ENCODE measurements at places on chromosomes 3 and 15.

- DNase-seq = no peak
Measured at GRCh38 chr3:43994657-43995546, 246.8 kb upstream of the TOPAZ1 start.

- DNase-seq = no peak
Measured at GRCh38 chr15:27573805-27574485, 525.2 kb downstream of the OCA2 start.

DNA sequence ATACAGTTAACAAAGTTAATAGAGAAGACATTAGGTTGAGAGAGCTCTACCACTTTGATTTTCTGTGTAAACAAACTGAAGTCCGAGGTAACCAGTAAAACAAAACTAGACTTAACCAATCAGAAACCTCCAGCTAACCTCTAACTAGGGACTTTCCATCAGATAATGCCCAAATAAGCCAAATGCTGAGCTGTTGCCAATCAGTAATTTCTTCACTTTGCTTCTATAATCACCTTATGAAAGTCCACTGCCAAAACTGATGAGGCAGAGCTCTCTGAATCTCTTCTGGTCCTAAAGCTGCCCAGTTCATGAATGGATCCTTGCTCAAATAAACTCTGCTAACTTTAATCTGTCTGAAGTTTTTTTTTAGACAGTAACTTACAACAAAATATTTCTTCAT is 448.0 kb upstream of the NECTIN3 start:
- no peak for DNase-seq

DNA sequence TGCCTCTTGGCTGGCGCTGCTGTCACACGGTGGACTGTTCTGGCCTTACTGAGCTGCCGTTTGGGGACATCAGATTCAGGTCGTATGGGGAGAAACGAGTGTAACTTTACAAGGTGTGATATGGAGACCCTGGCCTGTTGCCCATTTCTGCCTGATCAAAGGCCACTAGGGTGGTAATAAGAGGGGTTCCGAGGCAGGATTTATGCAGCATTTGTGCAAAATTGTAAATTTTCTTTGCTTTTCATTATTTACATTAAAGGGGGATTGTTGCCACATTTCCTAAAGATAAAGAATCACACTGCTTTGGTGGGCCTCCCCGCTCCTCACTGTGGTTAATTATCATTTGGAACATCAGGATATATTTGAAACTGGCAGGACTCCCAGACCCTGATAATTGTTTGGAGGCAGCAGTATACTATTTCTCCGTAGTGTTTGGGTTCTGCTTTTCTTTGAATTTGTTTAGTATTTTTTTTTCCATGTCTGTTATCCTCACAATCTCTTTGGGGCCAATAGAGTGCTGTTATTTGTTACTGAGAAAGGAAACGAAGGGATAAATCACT is 891 bp downstream of the NXPE3 start:
- no peak for DNase-seq

- no peak for DNase-seq
Measured at GRCh38 chr3:88263417-88264100, 113.8 kb downstream of the C3orf38 start.

- DNase-seq = no peak
Measured at GRCh38 chr15:100278596-100279380, 63.0 kb downstream of the ADAMTS17 start.

DNA sequence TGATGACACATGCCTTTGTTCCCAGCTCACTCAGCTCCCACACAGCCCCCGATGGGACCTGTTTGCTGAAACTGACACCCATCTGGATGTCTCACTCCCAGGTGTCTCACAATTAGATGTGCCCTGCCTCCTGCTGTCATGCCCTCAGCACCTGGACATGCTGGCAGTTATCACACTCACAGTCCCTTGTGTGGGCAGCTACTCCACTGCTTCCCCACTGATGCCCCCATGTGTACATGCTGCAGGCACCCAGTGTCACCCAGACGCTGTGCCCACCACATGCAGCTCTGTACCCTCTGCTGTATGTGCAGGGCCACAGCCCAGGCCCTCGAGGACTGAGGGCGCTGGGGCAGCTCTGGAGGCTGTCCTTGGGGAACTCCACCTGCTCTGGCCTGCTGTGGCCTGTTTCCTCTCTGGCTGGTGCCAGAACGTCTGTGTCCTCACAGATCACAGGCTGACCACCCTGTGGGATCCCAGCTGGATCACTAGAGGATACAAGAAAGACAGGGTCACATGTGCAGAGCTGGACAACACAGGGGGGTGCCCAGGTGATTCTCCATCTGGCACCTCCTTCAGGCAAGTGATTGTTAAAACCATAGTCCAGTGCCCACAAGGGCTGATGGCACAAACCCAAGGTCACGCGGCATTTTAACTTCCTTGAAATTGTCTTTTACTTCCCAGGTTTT is 14.0 kb downstream of the C3orf22 start:
- DNase-seq = no peak

DNA sequence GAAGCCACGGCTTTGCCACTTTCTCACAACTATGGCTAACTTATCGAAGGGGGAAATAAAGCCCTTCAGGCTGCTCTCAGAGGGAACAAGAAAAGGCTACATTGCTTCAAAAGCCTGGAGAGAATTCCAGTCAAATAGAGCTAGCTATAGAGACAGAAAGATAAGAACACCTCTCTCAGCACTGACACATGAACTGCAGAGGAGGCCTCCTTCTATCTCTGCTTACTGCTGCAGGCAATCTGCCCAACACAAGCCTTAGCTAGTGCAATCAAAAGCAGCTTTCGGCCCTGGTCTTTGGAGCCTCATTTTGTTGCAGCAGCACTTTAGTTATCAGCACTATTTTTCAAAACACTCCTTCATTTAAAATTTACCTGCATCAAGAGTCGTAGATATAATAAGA is 118.4 kb upstream of the ROBO1 start:
- DNase-seq = no peak

- no peak for DNase-seq
Measured at GRCh38 chr3:117161816-117162215, 452.2 kb downstream of the TUSC7 start.

DNA sequence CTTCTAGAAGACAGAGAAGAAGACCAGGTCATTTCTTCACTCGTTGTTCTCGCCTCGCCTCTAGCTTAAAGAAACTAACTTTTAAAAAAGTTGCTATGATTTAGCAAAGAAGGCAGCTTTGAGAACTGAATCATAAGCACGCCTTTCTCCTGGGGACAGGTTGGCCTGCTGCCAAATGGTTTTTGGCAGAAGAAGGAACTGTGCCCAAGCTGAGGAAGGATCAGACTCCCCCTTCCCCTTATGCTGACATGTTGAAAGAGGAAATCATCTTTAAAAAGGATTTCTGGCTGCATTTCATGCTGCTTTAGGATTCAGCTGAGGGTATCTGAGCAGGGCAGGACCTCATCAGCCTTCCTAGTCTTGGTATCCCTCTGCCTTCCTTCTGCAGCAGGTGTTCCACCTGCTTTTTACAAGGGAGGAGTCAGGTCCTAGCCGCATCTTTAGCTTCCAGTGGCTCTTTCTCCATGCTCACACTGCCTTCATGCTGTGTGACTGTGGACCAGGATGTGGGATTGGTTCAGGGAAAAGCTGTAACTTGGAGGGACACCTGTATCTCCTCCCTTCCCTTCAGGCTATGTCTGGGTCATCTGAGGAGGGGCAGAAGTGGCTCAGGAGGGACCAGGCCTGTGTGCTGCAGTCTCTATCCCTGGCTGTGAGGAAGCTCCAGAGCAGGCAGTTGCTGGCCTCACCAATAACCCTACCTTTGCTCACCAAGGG is 34.1 kb upstream of the HACD2 start:
- DNase-seq = no peak

- DNase-seq = no peak
Measured at GRCh38 chr3:157782236-157782635, 279.0 kb upstream of the VEPH1 start.

DNA sequence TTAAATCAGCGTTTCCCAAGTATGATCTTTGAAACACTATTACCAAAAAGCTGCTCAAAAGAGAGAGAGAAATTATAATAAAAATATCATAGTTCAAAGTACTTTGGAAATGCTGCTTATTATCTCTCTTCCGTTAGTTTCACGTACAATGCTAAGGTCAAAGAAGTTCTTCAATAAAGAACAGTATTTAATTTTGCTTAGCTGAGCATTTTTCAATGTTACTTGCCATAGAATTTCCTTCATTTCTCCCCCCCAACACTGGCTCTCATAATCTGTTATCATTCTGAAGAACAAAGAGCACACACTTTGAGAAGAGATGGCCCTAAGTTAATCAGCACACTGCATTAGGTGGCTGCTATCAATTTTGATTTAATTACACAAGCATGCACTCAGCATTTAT is 840.8 kb upstream of the CFAP20DC start:
- DNase-seq = no peak

GRCh38 chr3:50263478-50264382 is 5.2 kb upstream of the SEMA3B start:
- no peak for DNase-seq

GRCh38 chr3:130442284-130442683 is 74.7 kb upstream of the COL6A6 start:
- no peak for DNase-seq

- DNase-seq = no peak
Measured at GRCh38 chr15:90496791-90497190, 32.9 kb upstream of the CRTC3 start.

- no peak for DNase-seq
Measured at GRCh38 chr3:169914321-169914720, 2.9 kb downstream of the SAMD7 start.

DNA sequence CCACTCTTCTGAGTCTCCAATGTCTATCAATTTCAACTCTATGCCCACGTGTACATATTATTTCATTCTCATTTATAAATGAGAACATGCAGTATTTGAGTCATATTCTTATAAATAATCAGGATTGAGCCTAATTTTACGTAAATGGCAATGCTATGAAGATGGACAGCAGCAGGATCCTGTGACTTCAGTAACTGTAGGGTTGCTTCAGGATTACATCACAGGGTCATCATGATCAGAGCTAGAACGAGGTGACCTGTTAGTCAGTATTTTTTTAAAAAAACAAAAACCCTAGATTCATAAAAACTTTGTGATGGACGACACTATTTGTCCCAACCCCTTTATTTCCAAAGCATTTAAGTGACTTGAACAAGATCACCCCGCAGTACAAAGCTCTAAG is 21.8 kb downstream of the SHC4 start:
- no peak for DNase-seq

DNA sequence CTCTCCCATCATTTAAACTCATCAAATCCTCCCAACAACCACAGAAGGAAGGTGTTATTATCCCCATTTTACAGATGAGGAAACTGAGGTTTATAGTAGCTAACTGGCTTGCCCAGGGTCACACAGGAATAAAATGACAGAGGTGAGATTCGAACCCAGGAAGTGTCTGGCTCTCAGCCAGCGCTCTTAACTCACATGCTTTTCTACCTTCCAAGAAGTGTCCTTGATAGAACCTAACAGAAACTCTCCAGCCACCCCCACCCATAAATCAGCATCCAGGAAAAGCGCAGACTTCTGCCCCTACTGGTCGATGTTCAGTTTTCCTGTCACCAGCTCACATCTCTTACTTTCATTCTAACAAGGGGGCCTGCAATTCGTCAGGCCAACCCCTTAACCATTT is 51.7 kb downstream of the SPATA12 start:
- DNase-seq = no peak

- DNase-seq = no peak
Measured at GRCh38 chr3:128468791-128469527, 2.3 kb upstream of the DNAJB8 start.

GRCh38 chr3:5022187-5022965 is 43.1 kb downstream of the BHLHE40 start:
- no peak for DNase-seq

GRCh38 chr3:37307321-37307720 is 132.9 kb upstream of the LRRFIP2 start:
- no peak for DNase-seq

DNA sequence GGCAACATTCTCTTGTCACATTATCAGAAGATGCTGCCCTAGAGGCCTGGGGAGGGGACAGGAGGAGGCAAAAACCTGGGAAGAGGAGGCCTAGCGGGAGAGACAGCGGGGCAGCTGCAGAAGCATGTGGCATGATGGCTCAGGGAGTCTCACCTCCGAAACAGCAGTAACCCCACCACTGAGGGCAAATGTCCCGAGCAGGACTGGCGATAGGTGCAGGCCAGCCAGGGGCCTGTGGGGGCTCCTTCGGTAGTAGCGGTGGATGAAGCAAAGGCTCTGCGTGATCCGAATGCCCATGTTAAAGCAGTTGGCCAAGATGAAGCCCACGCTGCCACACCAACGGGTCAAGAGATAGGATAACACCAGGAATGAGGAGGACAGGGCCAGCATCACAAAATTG is 38.0 kb downstream of the RFT1 start:
- DNase-seq = no peak

DNA sequence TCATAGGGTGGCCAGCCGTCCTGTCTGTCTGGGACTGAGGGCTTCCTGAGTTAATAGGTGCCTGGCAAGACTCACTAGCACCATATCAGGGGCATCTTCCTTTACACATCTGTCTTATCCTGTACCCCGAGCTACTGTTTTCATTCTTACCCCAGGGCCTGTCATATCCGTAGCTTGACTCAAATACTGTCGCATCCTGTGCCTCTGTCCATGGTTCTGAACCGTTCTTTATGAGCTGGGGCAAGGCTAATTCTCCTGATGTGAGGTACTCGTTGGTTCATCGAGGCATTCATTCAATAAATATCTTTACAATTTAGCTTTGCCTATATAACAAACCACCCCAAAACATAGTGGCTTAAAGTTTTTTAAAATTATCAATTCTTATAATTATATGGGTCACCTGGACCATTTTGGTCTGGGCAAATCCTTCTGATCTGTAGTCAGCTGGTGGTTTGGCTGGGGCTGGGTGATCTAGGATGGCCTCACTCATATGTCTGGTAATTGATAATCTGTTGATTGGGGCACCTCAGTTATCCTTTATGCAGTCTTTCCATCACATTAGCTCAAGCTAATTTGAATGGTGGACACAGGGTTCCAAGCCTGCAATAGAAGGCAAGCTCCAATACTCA is 121.2 kb downstream of the TLE3 start:
- peak; percentile 23 for DNase-seq

DNA sequence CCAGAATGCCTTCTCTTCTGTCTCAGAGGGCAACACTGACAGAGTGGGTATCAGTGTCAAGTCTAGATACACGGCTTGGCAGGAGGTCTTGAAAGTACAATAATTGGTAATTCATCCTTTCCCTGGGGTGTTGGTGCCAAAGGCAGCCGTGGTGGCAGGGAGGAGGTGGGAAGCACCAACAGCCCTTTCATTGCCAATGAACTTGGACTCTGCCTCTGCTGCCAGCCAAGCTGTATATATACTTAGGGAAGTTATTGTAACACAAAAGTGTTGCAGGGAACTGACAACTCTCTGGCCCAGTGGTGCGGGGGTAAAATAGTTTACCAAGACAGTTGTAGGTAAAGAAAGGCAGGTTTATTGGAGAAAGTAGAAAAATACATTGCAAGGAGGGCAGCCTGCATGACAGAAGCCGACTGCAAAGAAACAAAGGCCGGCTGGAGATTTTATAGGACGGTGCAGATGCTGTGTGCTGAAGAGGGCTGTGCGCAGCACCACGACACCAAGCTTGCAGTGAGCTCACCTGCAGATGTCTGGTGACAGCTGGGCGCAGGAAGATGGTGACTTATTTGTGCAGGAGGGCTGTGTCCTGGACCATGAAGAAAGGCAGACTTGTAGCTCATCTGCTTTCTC is 4.0 kb upstream of the FAM3D start:
- DNase-seq = no peak

GRCh38 chr15:85976102-85976501 is 103.6 kb upstream of the AGBL1 start:
- no peak for DNase-seq

Data from activated T-cell treated with anti-CD3 and anti-CD28 coated beads for 4 hours (primary cell).